ENCODE measurements at places on chromosomes 6 and 20. TPM values are rescaled to one million over a fixed set of nuclear protein-coding genes. Genes with fewer than 3 reads are reported as not detected.

PHACTR3 gene
- not detected for total RNA-seq

- no peaks in the 10 kb centered on the region for H3K36me3 ChIP-seq
- peaks cover 5% of the 10 kb centered on the region for H3K4me1 ChIP-seq
- H3K27ac ChIP-seq: no peak overlapping the region
- no peak overlapping the region for H3K4me3 ChIP-seq
- H3K27me3 ChIP-seq: peaks cover 43% of the 10 kb centered on the region
Observed at GRCh38 chr6:112308476-112308875, 38.7 kb upstream of the RFPL4B start.

DNA sequence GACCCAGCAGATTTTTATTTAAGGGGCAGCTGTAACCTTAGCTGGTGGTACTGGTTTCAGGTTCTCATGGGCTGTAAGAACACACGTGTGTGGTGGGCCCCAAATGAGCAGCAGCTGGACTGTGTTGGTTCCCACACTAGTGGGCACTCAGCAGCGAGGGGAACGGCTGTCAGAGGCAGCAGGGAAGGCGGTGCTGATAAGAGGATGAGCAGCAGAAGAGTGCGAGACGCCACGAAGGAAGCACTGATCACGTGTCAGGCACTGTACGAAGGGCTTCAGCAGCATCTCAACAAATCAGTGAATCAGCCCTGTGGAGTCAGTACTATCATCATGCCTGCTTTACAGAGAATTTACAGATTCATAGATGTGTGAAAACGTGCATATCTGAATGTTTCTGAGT is 41.0 kb upstream of the EMILIN3 start:
- peak; percentile 17 for DNase-seq
- H3K27me3 ChIP-seq: no peaks in the 10 kb centered on the region
- H3K27ac ChIP-seq: no peak overlapping the region

GRCh38 chr20:49426873-49427272 is 55.6 kb downstream of the KCNB1 start:
- DNase-seq: no peak
- peaks cover 16% of the 10 kb centered on the region for H3K27me3 ChIP-seq
- H3K4me1 ChIP-seq: no peaks in the 10 kb centered on the region
- no peaks in the 10 kb centered on the region for H3K36me3 ChIP-seq

ZNF165 gene
- 3.5 TPM for total RNA-seq

DNA sequence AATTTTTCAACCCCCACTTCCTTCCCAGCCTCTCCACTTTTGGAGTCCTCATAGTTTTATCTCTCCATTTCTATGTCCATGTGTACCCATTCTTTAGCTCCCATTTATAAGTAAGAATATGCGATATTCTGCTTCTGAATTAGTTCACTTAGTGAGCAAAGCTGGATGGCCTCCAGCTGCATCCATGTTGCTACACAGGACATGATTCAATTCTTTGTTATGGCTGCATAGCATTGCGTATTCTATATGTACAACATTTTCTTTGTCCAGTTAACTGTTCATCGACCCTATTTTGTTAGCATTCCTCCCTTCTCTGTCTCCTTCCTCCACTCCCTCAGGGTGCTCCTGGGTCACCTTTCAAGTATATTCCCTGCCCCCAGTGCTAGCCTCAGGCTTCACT is 210.0 kb upstream of the SSTR4 start:
- DNase-seq: no peak
- H3K4me1 ChIP-seq: no peaks in the 10 kb centered on the region
- no peaks in the 10 kb centered on the region for H3K27me3 ChIP-seq
- H3K27ac ChIP-seq: no peak overlapping the region

GGT7 gene
- total RNA-seq: 14.2 TPM

DNA sequence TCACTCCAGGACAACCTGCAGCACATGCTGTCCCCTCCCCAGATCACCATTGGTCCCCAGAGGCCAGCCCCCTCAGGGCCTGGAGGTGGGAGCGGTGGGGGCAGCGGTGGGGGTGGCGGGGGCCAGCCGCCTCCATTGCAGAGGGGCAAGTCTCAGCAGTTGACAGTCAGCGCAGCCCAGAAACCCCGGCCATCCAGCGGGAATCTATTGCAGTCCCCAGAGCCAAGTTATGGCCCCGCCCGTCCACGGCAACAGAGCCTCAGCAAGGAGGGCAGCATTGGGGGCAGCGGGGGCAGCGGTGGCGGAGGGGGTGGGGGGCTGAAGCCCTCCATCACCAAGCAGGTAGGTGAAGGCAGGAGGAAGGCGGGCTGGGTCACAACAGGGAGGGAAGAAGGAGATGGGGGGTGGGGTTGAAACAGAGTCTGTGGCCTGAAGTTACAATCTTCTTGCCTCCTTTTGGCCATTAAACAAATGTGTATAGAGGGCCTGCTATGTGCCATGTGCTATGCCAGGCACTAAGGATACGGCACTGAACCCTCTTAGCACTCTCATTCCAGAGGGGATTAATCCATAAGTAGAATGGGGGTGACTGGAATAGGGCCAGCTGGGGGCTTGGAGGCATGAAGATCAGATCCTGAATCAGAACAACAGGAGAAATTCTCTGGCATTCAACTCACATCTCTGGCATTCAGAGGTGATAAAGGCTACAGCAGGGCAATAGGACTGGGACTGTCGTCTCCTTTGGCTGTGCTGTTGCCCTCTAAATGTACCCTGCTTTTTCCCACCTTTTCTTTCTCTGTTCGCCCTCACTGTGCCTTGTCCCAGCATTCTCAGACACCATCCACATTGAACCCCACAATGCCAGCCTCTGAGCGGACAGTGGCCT is 10.5 kb upstream of the ZBTB9 start:
- peaks cover 7% of the 10 kb centered on the region for H3K4me1 ChIP-seq
- no peaks in the 10 kb centered on the region for H3K27me3 ChIP-seq
- H3K4me3 ChIP-seq: no peak overlapping the region
- DNase-seq: no peak
- H3K27ac ChIP-seq: no peak overlapping the region

TRIM38 gene
- total RNA-seq: 8.0 TPM

DNA sequence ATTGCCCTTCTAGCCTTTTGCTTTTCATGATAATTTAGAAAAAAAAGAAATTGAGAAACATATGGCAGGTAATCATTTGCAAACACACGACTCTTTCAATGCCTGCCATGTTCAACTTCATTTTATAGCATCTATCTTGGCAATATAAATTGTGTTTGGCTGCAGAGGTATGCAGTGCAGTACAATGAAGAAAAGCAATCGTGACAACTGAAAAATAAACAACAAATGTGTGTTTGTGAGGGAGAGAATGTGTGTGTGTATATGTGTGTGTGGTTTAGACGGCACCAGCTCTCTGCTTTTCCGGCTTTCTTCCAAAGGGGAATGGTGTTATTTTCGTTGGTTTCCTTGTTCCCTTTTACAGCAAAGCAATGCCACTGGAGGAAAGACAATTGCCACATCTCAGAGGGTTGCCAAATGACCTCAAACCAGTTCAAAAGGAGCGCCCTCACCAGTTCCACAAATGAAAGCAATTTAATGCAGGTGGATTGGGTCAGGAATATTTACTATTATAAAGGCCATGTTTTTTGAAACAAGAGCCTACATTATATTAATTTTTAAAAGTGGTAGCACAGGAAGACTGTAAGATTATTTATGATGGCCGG is 587.2 kb downstream of the PRKN start:
- H3K4me1 ChIP-seq: no peaks in the 10 kb centered on the region
- H3K27ac ChIP-seq: no peak overlapping the region
- H3K27me3 ChIP-seq: no peaks in the 10 kb centered on the region
- no peak overlapping the region for H3K4me3 ChIP-seq
- H3K36me3 ChIP-seq: peaks cover 3% of the 10 kb centered on the region

GRCh38 chr6:313917-314316 is 21.6 kb downstream of the DUSP22 start:
- peaks cover 4% of the 10 kb centered on the region for H3K36me3 ChIP-seq
- peaks cover 37% of the 10 kb centered on the region for H3K4me1 ChIP-seq
- DNase-seq: no peak

CDH22 gene
- not detected for total RNA-seq

DNA sequence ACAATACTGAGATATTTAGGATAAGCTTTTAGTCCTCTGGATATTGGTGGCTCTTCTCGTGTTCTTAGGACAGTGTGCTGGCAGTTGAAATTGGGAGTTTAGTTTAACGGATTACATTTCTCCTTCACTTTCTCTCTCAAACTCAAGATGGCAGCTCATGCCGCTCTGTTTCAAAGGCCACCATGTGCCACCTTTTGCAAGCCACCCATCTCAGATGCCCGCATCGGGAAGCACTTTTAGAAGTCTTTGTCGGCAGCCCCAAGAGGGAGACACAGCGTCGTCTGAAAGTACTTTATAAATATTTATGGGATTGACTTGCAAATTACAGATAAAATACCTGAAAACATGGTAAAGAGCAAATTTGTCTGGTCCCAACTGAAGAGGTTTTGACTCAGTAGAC is 73.5 kb downstream of the DOK5 start:
- no peak overlapping the region for H3K4me3 ChIP-seq
- H3K27ac ChIP-seq: no peak overlapping the region
- DNase-seq: no peak
- no peaks in the 10 kb centered on the region for H3K27me3 ChIP-seq
- no peaks in the 10 kb centered on the region for H3K36me3 ChIP-seq
- peaks cover 8% of the 10 kb centered on the region for H3K4me1 ChIP-seq

DNA sequence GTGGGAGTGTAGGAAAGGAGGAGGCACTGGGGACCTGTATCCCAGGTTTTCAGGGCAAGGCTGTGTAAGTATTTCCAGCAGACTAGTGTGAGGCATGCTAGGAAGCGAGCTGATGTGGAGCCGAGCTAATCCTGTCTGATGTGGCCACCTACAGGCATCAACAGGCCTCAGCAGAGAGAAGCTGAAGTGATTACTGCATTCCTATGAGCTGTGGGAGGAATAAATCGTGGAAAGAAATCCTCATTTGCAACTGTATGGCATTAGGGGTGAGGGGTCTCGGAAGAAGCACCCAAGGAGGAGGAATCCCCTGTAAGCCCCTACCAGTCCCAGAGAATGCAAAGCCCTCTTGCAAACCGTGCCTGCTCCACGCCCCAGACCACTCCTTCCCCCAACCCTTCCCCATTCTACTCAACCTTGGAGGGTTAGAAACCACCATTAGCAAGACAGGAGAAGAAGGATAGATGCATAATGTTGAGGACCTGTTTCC is 41.6 kb downstream of the C6orf15 start:
- peaks cover 1% of the 10 kb centered on the region for H3K4me1 ChIP-seq
- H3K27me3 ChIP-seq: no peaks in the 10 kb centered on the region
- no peaks in the 10 kb centered on the region for H3K36me3 ChIP-seq
- no peak for DNase-seq

DNA sequence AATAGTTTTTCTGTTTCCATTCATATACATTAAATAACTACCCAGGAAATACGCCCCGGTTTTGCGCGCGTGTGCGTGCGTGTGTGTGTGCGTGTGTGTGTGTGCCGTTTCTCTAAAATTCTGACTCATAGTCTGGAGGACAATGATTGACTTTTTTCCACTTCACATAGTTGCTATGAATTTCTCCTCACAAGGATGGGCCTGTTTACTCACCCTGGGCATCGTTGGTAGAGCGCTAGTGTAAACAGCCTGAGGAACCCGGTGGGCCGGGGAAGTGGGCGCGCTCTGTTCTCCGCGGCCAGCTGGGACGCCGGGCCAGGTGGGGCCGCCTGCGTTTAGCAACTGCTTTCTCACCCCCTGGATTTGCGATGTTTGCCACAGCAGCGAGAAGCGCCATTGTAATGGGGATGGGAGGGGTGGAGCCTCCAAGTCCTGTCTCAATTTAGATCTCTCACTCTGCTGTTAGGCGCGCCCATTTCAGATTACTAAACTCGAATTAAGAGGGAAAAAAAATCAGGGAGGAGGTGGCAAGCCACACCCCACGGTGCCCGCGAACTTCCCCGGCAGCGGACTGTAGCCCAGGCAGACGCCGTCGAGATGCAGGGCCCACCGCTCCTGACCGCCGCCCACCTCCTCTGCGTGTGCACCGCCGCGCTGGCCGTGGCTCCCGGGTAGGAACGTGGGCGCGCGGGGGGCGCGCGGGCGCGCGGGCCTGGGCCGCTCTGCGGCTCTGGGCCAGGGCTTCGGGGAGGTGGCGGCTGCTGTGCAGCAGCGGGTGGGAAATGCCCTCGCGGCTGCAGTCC is at the start of gene CD109:
Gene CD109, plus strand, starts transcription at position 585 of the 803 bp plus-strand sequence. Its CDS starts 13 bp downstream, at position 598.
- H3K4me1 ChIP-seq: peaks cover 41% of the 10 kb centered on the region
- peaks cover 32% of the 10 kb centered on the region for H3K27me3 ChIP-seq
- DNase-seq: peak; percentile 86
- H3K36me3 ChIP-seq: peaks cover 18% of the 10 kb centered on the region
- peak within 1 kb of the TSS; percentile 95 for H3K4me3 ChIP-seq

GRCh38 chr20:433300-433975 is 25.3 kb downstream of the RBCK1 start:
- H3K27me3 ChIP-seq: no peaks in the 10 kb centered on the region
- H3K27ac ChIP-seq: peak overlapping the region; percentile 96
- peak overlapping the region; percentile 42 for H3K4me3 ChIP-seq
- peaks cover 75% of the 10 kb centered on the region for H3K36me3 ChIP-seq
- DNase-seq: peak; percentile 85

DNA sequence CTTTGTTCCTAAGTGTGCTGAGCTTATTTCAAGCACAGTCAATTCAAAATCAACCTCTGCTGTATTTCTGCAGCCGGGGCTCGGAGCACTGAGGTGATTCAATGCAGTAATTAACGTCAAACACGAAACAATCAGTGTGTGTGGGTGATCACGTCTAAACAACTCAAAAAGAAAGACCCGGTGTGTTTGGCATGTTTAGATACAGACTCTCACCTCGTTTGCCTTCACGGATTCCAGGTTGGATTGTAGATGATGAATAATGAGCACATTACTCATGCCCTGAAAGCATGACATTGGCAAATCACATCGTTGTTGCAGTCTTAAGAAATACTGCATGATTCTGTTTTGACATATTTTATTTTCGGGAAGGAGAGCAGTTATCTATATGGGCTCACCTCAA is 231.0 kb downstream of the QKI start:
- H3K4me1 ChIP-seq: no peaks in the 10 kb centered on the region
- H3K36me3 ChIP-seq: no peaks in the 10 kb centered on the region
- DNase-seq: no peak
- no peak overlapping the region for H3K27ac ChIP-seq
- H3K27me3 ChIP-seq: peaks cover 2% of the 10 kb centered on the region

- H3K4me1 ChIP-seq: no peaks in the 10 kb centered on the region
- DNase-seq: no peak
- H3K27me3 ChIP-seq: no peaks in the 10 kb centered on the region
- no peak overlapping the region for H3K4me3 ChIP-seq
- H3K27ac ChIP-seq: no peak overlapping the region
Observed at GRCh38 chr20:15814911-15815310, 758.3 kb downstream of the KIF16B start.

DNA sequence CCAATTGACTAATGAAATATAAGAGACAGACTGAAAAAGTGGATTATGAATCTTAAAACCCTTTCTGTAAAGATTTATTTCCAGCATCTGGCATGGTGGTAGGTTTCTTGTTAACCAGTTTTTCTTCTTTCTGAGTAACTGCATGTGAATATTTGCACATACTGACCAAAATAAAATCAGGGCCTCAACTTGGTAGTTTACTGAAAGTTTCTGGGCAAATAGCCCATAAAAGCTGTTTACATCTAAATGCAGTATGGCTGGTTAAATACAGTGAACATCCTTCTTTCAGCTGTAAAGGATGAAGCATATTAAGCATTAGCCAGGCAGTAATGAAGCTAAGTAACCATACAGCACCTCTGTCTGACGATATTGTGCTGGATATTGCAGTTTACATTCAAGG is 83.6 kb upstream of the EYS start:
- no peak overlapping the region for H3K27ac ChIP-seq
- no peak overlapping the region for H3K4me3 ChIP-seq
- no peaks in the 10 kb centered on the region for H3K36me3 ChIP-seq
- no peak for DNase-seq
- H3K4me1 ChIP-seq: no peaks in the 10 kb centered on the region

ZNF341 gene
- 5.0 TPM for total RNA-seq

- H3K27ac ChIP-seq: no peak overlapping the region
- H3K4me3 ChIP-seq: no peak overlapping the region
- H3K27me3 ChIP-seq: peaks cover 6% of the 10 kb centered on the region
- DNase-seq: no peak
- no peaks in the 10 kb centered on the region for H3K4me1 ChIP-seq
- H3K36me3 ChIP-seq: no peaks in the 10 kb centered on the region
Observed at GRCh38 chr6:153949616-153950015, 89.4 kb upstream of the OPRM1 start.

SLC44A4 gene
- total RNA-seq: not detected

All from activated CD8-positive, alpha-beta T cell treated with anti-CD3 and anti-CD28 coated beads for 36 hours (primary cell).